Hippocampal formation (tissue), 2 donors: ENCODE measurements at places on chromosomes 6 and 20.

DNA sequence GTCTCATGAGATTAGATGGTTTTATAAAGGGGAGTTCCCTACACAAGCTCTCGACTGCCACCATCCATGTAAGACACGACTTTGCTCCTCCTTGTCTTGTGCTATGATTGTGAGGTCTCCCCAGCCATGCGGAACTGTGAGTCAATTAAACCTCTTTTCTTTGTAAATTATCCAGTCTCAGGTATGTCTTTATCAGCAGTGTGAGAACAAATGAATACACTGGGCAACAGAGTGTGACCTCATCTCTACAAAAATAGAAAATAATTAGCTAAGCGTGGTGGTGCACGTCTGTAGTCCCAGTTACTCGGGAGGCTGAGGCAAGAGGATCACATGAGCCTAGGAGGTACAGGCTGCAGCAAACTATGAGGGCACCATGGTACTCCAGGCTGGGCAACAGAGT lies 51.3 kb downstream of the MDN1 start:
- no peak for DNase-seq

DNA sequence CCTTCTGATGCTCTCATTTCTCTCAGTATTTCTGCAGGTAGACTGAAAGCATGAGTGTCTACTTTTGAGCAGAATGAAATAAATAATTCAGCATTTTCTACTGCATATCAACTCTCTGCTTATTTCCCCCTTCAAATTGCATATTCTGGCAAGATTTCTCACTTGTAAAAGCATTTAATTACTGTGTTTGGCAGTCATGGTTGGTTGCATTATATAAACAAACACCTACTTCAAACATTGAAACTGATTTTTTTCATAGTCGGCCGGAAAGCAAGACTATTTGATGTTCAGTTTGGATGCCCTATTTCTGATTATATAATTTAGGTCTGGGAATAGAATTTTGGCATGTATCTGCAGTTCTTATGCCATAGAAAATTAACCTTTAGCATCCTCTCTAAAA lies 73.1 kb downstream of the PLEKHG1 start:
- no peak for DNase-seq

DNA sequence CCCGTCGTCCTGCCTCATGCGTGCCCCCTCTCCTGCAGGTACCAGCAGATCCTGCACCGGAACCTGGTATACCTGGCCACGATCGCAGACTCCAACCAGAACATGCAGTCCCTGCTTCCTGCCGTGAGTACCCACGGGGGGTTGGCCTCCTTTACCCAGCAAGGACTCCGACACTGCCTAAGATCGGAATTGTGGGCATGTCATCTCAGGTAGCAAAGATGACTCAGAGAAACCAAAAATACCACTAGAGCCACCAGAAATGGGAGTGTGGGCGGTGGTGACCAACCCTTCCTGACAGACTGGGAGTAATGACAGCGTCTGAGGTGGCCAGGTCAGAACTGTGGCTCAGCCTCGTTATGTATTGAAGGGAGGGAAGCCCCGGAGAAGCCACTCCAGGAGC lies 16.3 kb downstream of the SS18L1 start:
- DNase-seq = no peak

- DNase-seq = no peak
Measured at GRCh38 chr6:144582939-144583613, 297.9 kb downstream of the UTRN start.

- DNase-seq = no peak
Measured at GRCh38 chr6:100175814-100176310, 181.8 kb upstream of the MCHR2 start.

DNA sequence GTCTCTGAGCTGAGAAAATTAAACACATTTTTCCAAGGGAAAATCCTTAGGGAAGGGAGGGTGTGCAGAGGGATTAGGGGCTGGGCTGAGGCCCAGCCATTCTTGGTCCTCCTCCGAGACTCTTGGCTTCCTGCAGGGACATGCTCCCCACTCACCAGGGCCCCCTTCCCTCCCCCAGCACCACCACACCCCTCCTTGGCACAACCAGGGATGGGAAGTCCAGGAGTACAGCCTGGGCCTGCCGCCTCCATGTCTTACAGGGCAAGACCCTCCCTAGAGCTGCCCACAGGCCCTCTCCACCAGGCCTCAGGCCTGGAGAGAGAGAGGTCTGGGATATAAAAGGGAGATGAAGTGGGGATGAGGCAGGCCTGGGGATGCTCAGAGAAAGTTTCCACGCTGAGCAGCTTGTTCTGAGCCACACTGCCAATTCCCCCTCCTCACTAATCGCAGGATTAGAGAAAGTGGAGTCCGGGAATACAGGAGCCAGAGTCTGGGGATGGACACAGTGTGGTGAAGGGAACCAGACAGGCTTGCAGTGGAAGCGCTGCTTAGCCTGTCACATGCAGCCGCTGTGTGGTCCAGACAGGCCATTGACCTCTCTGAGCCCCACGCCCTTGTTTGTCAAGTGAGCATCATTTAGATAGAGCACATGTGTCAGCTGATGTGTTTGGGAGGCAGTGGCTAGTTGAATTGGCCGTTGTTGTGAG lies 105.5 kb downstream of the MRPL14 start:
- no peak for DNase-seq
